Activated CD4-positive, CD25-positive, alpha-beta regulatory T cell treated with anti-CD3 and anti-CD28 coated beads, Interleukin-2, amount 50 U/mL, for 16 hours (primary cell): ENCODE measurements at places on chromosomes 7 and 10.

GRCh38 chr10:43866712-43867111, 218.0 kb upstream of the ZNF32 start:
- DNase-seq, result no peak

GRCh38 chr10:76440426-76440825, 1009.0 kb downstream of the LRMDA start:
- DNase-seq, result no peak

- DNase-seq, result no peak
Measured at GRCh38 chr7:90771281-90771680, 175.2 kb downstream of the CDK14 start.

DNA sequence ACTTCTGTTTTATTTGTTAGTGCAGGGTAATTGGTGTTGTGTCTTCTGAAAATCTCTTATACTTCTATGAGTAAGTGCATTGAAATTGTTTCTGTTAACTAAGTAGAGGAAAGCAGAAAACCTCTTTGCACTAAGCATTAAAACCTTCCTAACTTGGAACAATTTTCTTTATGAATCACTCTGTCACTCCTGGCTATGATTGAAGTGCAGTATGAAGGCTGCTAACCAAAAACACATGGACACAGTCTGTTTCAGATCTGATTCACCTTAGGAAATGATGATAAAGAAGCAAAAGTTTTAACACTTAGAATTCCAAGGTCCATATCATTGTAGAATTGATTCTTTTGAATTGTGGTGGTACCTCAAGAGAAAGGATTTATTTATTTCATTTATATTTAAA, 41.9 kb downstream of the MET start:
- DNase-seq, result no peak

DNA sequence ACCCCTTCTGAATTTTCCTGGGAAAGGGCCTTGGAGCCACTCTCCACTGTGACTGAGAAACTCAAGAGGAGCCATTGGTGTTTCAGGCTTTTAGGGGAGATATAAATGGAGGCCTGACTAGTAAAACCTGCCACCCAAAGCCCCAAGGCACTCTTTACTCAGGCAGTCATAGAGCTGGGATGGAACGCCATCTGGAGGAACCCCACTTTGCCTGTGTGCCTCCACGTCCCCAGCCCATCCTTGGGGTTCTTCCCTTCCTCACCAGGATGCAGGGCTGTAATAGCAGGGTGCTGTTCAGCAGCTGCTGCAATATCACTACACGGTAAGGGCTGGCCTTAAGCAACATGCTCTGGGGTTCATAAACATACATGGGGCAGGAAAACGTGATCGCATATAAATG, 232.6 kb downstream of the BAMBI start:
- DNase-seq, result no peak

GRCh38 chr10:87838650-87839049, 20.6 kb upstream of the ATAD1 start:
- no peak for DNase-seq

DNA sequence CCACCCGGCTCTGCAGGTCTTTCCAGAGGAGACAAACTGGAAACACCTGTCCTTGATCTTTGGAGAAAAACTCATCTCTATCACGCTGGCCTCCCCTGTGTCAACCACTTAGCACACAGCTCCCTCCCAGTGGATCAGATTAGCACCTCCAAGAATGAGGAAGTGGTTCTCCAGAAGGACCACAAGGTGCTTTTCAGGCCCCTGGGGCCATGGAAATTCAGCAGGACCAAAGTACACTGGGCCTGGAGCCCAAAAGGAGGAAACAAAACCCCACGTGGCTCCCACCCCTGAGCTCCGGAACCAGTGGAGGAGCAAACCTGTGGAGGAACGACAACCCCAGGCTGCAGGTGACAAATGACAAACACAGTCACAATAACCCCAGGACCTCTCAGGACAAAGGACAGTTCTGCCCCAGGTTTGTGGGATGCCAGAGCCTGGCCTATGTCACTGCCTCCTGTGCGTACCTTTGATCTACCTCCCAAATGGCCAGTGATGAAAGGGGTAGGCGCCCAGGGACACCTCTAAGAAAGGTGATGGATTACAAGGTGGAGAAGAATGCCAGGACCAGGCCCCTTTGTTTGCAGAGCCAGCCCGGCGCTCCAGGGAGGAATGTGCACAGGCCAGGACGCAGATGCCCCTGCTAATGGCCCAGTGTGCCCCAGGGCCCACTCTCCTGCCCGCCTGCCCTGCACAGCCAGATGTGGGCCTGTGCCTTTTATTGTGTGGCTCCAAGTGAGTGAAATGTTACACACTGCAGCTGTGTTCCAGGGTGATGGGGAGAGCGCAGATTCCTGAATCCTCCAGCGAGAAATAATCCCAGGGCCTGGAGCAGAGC, 5.7 kb downstream of the TNS3 start:
- no peak for DNase-seq

DNA sequence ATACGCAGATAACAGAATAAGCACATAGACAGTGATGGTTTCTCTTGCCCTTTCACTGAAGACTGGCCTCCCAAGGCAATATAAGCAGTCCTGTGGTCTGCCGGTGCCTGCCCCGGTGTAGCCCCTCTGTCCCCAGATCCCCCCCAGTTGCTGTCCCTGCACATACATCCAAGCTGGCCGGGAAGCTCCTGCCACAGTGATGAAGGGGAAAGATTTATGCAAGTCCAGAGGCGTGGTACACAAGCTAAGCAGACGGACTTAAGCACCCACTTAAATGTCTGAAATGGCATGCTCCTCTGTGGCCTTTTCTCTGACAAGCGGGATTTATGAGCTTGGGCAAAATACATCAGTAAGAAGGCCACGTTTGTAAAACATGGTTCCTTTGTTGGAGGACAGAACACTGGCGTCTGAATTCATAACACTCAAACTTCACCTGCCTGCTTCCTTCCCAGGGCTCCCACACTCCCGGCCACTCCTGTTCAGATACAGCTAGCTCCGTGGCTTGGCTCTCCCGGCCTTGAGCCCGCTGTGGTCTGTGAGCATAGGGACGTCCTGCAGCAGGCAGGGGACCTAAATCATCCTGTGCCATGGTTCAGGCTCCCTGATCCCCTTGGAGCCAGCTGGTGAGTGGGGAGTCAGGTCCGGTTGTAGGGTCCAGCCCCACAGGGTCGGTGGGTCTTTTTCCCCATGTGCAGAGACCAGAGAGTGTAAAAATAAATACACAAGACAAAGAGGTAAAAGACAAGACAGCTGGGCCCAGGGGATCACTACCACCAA, 61.7 kb upstream of the PPP2R2D start:
- DNase-seq, result no peak

DNA sequence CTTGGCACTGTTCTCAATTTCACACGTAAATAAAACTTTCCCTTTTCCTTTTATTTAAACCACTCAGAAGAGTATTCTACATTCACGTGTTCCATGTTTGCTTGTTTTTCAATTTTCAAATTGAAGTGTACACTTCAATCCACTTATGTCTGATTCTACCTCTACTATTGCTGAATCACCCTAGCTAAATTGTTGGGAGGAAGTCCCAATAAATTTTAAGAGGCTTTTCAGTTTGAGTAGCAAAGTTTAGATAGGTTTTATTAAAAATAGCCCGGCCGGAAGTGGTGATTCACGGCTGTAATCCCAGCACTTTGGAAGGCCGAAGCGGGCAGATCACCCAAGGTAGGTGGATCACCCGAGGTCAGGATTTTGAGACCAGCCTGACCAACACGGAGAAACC, 1414.7 kb upstream of the CELF2 start:
- no peak for DNase-seq

DNA sequence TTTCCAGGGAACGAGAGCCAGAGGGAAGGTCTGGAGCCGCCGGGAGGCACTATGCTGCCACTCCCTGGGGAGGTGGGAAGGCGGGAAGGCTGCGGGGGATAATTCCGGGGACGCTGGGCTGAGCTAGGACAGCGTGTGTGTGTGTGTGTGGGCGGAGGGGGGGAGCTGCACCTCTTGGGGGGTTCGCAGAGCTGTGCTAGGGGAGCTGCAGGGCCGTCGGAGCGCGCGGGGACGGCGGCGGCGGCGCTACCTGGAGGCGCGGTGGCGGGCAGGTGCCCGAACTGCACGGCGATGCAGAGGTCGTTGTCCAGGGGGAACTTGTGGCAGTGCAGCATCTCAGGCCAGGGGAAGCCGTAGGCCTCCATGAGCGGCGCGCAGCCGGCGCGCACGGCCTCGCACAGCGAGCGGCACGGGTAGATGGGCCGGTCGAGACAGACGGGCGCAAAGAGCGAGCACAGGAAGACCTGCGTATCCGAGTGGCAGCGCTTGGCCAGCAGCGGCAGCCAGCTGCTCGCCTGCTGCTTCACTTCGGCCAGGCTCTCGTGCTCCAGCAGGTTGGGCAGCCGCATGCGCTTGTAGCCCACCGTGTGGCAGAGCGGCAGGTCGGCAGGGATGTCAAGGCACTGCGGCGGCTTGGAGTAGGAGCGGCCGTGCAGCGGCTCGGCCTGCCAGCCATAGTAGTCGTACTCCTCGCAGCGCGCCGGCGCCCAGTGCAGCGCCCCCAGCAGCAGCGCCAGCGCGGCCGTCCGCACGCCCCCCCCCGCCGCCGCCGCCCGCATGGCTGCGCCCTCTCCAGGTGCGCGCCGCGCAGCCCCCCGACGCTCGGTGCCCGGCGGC, 526 bp downstream of the SFRP5 start:
- no peak for DNase-seq

GRCh38 chr7:43879477-43879876, 10.2 kb upstream of the MRPS24 start:
- DNase-seq, result no peak

- DNase-seq, result no peak
Measured at GRCh38 chr7:66824041-66824440, 83.5 kb downstream of the RABGEF1 start.

GRCh38 chr7:70762696-70763095, 369.2 kb upstream of the GALNT17 start:
- DNase-seq, result no peak

GRCh38 chr7:100215895-100216294, 3.9 kb upstream of the PVRIG start:
- no peak for DNase-seq

- DNase-seq, result no peak
Measured at GRCh38 chr10:112721080-112721698, 228.9 kb upstream of the TCF7L2 start.

- DNase-seq, result no peak
Measured at GRCh38 chr7:101453617-101454016, 90.9 kb downstream of the COL26A1 start.

GRCh38 chr7:148883266-148884048, 634 bp downstream of the EZH2 start:
- DNase-seq, result peak; percentile 22

- DNase-seq, result peak; percentile 47
Measured at GRCh38 chr7:74449809-74450397, 3.8 kb upstream of the GTF2IRD1 start.

GRCh38 chr10:22323538-22324305, 2.8 kb downstream of the BMI1 start:
- no peak for DNase-seq

GRCh38 chr10:99234041-99234790, 1.4 kb downstream of the HPSE2 start:
- no peak for DNase-seq

DNA sequence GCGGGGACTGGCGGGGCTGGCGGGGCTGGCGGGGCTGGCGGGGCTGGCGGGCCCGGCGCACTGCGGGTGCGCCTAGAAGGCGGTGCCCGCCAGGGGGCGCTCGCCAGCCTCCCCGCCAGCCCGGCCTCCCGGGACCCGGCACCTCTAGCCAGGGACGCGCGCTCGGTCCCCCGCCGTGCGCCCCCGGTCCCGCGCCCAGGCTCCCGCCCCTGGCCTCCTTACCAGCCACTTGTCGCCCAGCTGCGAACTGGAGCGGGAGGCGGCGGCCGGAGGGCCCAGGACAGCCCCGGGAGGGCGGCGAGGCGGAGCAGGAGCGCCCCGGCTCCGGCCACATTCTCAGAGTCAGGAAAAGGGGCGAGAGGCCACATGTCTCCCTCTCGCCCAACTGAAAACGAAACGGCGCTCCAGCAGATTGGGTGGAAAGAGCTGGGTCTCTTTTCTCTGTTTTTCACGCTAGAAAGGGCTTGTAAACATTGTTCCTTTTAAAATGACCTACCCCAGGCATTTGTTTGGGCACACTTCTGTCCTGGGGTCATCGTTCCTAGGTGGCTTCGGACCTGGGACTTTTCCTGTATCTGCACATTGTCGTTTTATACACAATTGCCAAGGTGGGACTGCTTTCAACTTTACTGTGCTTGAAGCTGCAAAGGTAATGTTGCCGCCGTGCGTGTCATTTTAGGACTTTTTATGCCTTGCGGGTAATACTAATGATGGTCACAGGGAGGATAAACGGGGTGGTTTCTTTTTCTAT, 378 bp upstream of the PRKCQ start:
- peak; percentile 59 for DNase-seq

DNA sequence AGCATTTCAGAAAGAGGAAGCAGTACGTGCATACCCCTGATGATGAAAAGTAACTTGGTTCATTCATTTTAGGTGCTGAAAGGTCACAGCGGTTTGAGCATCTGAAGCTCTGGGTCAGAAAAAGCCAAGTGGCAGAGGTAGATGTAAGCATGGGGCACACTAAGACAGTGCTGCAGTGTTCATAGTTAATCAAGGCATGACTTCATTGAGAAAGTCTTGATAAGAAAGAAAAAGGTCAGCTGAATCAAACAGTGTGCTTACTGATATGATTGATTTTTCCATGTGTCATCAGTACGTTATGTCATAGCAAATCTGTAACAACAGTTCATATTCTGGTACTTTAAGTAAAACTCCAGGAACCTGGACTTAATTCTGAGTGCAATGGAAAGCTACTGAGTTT, 107.7 kb upstream of the PCLO start:
- DNase-seq, result no peak

DNA sequence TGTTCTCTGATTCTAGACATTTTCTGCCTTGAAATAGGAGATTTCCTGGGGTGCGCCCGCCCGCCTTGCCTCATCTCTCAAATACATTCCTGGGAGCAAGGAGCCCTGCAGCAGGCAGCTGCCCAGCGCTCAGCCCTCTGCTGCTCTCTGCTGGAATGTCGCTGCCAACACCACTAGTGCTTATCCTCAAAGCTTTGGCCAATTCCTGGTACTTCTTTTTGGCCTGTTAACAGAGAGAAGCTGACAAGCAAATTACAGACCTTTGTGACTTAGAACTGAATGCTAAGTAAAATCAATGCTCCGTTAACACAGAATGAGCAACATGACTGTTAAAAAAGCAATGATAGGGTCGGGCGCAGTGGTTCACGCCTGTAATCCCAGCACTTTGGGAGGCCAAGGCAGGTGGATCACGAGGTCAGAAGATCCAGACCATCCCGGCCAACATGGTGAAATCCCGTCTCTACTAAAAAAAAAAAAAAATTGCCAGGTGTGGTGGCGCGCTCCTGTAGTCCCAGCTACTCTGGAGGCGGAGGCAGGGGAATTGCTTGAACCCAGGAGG, 41.9 kb upstream of the SYPL1 start:
- DNase-seq, result peak; percentile 39

DNA sequence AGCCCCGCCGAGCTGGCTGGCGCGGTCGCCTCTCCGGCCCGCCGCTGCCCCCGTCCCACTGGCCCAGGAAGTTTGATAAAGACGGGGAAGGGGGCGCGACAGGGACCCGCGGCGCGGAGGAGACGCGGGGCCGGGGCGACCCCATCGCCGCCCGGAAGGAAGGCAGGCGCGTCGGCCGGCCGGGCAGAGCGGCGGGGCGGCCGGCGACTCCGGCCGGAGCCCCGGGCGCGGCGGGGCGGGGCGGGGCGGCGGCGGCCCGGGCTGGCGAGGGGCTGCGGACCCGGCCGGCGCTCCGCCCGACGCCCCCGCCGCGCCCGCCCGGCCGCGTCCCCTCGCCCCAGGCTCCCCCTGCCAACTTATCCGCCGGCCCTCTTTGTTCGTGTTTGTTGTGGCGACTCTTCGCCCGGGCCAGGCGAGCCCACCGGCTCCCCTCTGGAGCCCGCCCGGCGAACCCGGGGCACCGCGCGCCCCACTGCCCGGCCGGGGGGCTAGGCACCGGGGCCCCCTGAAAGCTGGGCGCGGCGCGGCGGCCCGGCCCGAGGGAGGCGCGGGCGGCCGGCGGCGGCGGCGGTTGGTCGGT, 571 bp downstream of the KDM7A start:
- no peak for DNase-seq
